Omental fat pad (tissue), 4 donors: ENCODE measurements at places on chromosomes 2 and 18.
A peak's percentile ranks its signal among the peaks of the same experiment; 100 is the strongest.

- no peak for DNase-seq
These were observed 263.9 kb downstream of the LTBP1 start for GRCh38 chr2:33210626-33211025.

DNA sequence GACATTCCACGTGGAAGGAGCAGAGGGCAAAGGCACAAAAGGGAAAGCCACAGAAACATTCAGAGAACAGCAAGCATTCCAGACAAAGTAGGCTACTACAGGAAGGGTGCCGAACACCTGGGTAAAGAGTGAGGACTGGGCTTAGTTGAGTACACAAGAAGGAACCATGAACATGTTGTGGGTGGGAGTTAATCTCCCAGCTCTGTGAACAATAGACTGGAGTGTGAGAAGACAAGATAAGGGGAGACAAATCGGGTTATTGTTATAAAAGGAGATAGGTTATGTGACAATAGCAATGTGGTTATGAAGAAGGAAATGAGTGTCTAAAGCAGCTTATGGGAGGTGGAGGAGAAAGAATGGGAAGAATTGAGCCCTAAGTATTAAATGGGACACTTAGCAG, 70.0 kb downstream of the DPP4 start:
- no peak for DNase-seq

GRCh38 chr18:6837904-6838303, 108.4 kb downstream of the ARHGAP28 start:
- no peak for DNase-seq

DNA sequence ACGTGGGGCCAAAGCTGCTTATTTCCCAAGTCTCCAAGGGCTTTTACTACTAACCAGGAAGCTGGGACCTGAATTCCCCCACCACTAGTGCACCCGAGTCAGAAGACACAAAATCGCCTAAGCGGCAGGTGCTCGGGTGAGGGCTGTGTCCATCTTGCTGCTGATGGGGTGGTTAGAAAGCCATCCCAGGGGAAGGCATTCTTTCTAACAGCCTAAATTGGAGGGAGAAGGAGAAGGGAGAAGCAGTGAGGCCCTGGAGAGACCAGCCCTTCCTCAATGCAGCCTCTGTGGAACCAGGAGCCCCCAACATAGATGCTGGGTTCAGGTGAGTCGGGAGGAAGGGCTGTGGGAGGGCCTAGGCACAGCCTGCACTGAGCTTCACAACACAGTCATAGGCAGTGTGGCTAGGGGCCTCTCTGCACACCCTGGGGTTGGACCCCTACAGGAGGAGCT, 1.9 kb upstream of the PROM2 start:
- no peak for DNase-seq

- no peak for DNase-seq
These were observed 32.5 kb downstream of the SLC66A3 start for GRCh38 chr2:11187731-11188130.

DNA sequence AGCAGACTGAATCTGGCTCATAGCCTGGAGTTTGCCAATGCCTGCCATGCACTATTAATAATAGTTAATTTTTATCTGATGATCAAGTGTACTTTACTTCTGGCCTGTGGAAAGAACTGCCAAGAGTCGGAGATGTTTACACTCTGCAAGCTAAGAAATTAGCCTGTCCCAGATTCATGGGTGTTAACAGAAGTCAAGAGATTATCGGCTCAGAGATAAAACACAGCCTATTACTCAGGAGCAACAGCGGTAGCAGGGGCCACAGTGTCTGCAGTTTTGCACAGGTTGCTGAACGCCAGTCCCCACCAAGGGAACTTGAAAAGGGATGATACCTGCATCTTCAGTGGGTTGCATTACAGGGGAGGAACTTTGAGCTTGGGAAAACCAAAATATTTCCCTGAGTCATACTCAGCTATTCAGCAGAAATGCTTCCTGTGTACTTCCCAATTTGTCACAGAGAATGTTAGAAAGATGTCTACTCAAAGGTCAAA, 4.3 kb upstream of the ADI1 start:
- no peak for DNase-seq

GRCh38 chr2:17821535-17822444, 5.5 kb downstream of the MSGN1 start:
- no peak for DNase-seq

DNA sequence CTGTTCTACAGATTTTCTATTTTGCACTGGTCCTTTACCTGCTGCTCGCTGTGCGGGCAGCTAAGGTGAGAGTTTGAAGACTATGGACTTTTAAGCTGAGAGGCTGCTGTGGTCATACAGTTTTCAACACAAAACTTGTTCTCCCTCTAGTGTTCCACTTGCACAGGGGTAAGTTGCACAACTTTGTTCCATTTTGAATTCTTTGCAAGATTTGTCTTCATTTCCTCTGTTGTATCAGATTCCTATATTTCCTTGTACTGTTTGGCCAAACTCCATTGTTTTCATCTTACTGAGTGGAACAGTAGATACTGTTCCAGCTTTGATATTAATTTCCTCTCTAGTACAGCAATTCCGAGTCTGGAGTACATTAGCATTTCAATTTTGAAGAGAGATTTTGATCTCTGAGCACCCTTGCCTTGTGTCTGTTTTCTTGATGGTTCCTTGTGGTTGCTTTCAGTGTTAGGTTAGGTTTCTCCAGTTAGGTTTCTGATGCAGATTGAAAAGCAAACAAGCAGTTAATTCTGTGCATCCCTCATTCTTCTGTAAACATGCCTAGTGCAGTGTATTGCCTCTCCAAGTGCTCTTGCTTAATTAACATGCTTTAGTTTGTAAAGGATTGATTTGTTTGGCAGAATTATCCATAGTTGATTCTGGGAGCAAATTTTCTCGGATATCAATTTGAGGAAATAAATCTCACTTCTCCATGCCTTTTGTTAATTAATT, 188.8 kb downstream of the PTPRM start:
- no peak for DNase-seq

- no peak for DNase-seq
These were observed 111.7 kb upstream of the NRP2 start for GRCh38 chr2:205570648-205571047.

GRCh38 chr2:98026927-98027522, 31.3 kb upstream of the TMEM131 start:
- DNase-seq: no peak

DNA sequence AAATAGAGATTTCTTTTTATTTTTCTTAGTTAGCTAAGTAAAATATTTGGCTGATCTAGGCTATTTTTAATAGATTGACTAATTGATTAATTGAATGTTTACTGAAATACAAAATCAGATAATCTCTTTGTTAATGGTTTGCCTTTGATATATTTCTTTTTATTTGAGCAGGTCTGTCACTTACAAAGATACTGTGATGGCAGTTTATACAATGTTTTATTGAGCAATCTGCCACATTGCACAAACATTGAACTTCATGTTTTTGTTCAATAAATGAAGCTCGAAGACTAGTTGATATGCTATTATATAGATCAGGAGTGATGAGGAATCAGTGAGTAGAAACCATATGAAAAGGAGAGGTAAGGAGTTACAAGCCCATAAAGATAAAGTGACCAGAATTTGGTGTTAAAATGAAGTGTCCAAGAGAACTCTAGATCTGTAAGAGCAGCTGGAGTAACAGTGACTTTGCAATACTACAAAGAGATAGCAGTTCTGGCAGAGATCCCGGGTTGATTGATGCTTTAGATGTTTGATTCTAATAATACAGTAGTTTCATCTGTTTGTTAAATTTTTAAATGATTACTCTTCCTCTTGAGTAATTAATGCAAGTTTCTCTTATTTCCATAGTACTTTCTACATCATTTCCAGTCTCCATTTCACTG, 574.2 kb downstream of the CCDC85A start:
- no peak for DNase-seq

GRCh38 chr18:74368901-74369705, 53.5 kb downstream of the C18orf63 start:
- no peak for DNase-seq

DNA sequence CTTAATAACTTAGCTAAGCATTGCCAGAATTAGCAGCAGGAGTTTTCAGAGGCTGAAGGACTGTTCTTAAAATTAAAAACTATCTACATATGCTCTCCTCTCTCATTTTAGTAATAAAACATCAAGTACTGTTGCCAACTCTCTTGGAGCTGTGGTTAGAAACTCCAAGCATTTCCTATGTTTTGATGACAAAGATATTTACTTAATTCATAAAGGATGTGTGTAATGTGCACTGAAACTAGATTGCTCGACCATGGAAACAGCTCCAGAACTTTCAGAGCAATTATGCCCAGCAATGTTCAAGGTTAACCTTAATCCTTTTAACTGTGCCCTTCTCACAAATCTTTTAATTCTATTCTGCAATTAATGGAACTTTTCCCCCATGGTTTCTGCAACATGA, 8.4 kb downstream of the GRP start:
- no peak for DNase-seq

GRCh38 chr2:34266908-34267697, 668.0 kb upstream of the FAM98A start:
- DNase-seq: no peak

DNA sequence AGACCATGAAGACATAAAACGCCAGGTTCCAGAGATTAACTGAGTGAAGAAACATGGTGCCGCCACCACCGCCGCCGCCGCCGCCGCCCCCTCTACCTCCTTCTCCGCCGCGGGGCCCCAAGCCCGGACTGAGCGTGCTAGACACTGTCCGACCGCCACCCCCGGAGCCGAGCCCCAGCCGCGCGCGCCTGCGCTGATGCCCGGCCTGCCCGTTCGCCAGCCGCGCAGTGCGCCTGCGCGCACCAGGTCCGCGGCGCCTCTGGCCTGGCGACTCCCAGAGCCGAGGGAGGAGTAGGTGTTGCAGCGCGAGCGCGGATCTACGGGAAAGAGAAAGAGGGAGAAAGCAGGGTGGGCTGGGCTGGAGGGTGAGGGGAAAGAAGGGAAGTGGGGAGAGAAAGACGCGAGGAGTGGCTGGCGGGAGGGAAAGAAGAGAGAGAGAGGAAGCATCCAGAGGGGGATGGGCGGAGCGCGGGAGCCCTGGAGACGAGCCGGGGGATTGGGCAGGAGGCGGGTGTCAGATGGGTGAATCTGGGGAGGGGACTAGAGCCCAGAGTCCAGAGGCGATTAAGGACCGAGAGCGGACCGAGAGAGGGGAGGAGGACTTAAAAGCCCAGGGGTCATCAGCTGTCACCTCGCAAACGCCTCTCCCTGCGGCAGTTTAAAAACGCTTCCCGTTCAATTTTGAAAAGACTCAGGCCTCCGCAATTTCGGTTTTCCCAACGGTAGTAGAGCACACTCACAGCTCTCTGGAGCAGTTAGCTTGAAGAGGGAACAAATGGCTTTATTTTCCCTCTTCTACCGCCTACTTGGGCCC, at the start of gene PGAP1:
PGAP1 (minus strand) TSS at position 146 of the 814 bp plus-strand sequence; CDS start at position 55, 91 bp downstream.
- DNase-seq: peak; percentile 68

- DNase-seq: no peak
These were observed 20.3 kb downstream of the INO80C start for GRCh38 chr18:35477497-35477896.

GRCh38 chr2:222747526-222748160, 76.2 kb downstream of the MOGAT1 start:
- no peak for DNase-seq

DNA sequence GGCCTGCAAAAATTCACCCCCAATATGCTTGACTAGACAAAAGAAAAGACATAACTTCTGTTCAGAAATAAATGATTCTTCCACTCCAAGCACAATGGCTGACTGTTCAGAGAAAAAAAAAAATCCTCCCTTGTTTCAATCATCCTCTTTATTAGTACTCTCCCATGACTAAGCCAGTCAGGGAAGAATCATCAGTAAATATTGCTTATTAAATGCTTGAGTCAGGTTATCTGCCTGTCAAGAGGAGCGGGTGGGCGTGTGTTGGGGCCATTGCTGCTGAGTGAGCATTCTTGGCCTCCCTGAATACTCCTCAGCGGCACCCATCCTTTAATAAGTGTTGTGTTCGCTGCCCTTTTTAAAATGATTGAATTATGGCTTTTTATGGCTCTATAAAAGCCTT, 1334.8 kb upstream of the CELF4 start:
- DNase-seq: no peak

DNA sequence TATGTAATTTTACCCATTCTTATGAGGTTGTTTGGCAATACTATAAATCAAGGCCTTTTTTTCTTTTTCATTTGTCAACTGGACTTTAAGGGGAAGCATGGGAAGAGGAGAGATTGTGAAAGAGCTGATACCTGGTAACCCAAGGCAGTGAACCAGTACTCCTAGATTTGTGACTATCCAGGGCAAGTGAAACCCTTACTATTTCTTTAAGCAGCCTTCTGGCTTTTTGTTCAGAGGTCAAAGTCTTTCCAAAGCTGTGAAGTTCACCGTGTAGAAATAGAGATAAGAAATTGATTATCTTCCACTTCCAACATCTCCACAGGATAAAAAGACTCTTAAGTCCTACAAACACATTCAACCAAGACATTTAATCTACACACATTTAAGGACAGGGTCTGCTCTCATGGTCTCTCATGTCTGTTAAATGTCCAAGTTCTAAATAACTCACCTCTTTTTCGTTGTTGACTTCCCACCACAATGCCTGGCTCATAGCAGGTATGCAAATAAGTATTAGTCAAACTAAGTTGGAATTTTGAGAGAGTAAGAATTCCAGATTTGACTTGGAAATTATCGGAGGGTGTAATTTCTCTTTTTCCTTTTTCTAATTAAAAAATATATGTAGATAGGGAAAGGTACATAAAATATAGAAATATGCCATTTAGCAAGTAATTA, 485.8 kb downstream of the STK39 start:
- no peak for DNase-seq

DNA sequence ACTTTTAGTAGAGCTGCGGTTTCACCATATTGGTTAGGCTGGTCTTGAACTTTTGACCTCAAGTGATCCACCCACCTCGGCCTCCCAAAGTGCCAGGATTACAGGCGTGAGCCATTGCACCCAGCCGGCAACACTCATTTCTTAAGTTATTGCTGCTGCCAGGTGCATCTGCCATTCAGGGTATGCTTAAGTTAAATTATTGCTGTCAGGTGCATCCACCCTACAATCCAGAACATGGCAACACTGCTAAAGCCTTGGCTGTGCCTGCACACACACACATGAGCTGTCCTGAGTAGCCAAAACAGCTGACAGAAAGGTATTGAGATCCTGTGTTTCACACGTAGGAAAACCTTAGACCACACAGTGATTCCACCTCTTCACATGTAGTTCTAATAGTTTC, 148.2 kb downstream of the FAM161A start:
- DNase-seq: no peak

GRCh38 chr18:48955830-48956261, 5.1 kb upstream of the SMAD7 start:
- no peak for DNase-seq

DNA sequence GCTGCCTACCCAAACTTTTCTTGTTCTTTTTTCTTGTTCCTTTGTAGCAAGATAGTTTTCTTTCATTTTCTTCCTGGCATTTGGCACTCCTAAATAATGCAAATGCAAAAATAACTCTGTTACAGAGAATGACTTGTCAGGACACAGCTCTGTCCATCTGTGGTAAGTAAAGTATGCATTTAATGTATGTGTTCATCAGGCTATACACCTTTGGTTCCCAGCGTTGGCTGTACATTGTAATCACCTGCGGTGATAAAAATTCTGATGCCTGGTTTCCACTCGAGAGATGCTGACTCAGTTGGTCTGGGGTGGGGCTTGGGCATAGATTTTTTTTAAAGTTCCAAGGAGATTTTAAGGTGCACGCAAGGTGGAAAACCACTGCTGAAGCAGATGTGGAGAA, at the start of gene SERPINB13:
SERPINB13 (plus strand) TSS at position 378 of the 400 bp plus-strand sequence. CDS start 1,325 bp downstream, outside the sequence.
- DNase-seq: no peak

- no peak for DNase-seq
These were observed 36.6 kb downstream of the DARS1 start for GRCh38 chr2:135948642-135949355.

GRCh38 chr2:17878281-17879136, at the start of gene KCNS3:
KCNS3 (plus strand) TSS chr2:17878667; CDS start chr2:17931009, 52,342 bp downstream.
- DNase-seq: no peak

- no peak for DNase-seq
These were observed 82.6 kb upstream of the LYPD1 start for GRCh38 chr2:132752421-132753206.
